ENCODE measurements at places on chromosomes 1 and 21.

- no peak for DNase-seq
These were observed 45.7 kb upstream of the DEPDC1 start for GRCh38 chr1:68542586-68542985.

DNA sequence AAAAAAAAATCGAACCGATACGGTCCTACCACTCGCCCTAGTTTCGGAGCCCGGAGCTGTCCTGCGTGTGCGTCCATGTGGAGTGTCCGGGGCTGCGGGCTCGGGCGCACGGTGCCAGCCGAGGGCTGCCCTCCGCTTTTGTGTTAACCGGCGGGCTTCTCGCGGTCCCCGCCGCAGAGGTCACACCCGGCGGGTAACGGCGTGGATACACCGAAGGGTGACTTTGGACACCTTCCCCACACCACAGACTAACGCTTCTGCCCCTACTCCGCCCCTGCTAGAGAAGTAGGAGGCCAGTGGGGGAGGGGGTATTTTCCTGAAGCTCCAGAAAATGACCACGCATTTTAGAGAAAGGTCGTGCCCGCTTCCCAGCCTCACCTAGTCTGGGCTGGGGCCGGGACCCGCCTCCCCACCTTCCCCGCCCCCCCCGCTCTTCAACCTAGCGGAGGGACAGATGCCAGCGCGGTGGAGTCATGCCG is 609 bp upstream of the ATF3 start:
- peak; percentile 84 for DNase-seq

DNA sequence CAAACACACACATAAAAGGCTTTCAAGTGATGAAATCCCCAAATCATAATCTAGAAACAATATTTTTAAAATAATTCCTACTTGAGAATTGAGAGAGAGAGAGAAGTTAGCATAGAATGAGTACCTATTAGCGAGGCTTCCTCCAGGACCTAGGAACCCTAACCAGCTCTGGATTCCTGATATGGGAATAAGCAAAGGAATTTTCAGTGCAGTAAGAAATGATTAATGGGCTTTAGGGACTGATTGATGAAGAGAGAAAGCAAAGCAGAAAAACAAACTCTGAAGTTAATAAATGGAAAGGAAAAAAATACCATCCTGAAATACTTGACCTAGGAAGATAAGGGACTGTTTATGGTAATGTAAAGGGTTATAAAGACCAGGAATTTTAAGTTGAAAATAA is 60.6 kb downstream of the WARS2 start:
- DNase-seq: no peak

DNA sequence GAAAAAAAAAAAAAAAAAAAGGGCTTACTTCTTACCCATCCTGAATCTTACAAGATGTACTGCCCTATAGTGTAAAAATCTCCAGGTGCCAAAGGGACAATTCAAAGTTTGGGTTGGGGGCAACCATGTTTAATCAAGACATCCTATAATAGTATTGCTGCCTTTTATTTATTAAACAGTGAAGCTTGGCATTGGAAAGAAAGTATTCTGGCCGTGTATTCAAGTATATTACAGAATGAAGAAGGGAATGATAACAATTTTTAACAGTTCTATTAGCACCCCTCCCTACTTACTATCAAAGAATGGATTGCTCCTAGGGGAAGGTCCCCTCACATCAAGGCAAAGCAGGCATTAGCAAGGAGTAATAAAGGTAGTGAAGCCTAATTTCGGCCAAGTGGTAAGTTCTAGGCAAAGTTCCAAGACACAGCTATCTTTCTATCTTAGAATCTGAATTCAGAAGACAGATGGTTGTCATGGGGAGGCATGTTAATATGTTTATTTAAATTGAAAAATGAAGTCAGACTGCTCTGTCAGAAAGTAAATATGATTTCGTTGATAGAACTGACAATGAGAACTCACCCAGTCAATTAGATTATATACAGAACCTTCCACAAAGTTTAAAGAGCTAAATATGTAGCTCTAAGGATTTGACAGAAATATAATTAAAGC is 24.6 kb downstream of the ST7L start:
- no peak for DNase-seq

DNA sequence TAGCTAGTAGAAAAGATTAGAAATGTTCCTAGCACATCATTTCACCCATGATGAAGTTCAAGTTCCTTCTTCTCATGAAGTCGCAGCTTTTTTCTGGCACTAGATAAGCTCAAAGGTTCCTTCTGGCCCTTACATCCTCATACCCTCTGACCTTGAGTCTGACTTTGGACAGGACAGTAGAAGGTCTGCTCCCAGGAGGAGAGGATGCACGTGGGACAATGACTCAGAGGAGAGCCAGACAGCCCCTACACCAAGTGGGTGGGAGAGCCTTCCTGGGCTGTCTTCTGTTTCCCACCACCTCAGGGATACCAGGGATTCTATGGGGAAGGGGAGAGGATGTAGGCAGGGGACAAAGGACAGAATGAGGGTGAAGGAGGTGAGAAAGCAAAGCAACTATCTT is 86.0 kb downstream of the HHIPL2 start:
- no peak for DNase-seq

- no peak for DNase-seq
These were observed 44.2 kb downstream of the SCYL3 start for GRCh38 chr1:169849346-169850022.

- DNase-seq: no peak
These were observed 25.7 kb upstream of the PEX10 start for GRCh38 chr1:2438038-2438437.

- no peak for DNase-seq
These were observed 19.4 kb downstream of the HSD11B1 start for GRCh38 chr1:209723756-209724693.

- DNase-seq: no peak
These were observed 19.8 kb upstream of the FAM110D start for GRCh38 chr1:26138974-26139558.

DNA sequence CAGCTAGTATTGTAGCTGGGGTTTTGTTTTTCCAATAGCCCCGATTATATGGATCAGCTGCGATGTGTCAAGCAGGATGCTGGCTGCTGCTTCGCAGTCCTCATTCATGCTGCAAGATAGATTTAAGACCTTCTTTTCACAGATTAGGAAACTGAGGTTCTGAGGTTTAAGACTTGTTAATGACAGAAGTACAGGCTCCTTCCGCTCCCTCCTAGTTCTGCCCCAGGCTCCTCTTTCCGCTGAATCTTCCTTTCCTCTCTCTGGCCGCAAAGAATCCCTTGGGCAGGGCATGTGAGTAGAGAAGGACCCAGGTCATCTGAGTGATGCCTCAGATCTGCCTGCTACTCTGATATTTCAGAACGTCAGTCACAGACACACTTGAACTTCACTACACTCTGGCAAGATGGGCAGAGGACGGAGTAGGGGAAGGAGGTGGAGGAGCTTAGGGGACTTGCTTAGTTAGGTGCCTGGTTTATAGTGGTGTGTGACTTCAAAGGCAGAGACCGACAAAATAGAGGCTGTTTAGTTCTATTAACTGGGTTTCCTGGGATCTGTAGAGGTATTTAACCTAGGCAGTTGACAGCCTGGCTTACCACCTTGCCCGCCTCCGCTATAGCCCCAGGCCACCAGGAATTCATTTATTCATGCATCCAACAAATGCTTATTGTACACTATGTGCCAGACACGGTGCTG is 4.2 kb downstream of the IGSF21 start:
- DNase-seq: no peak

GRCh38 chr21:18041012-18041411 is 203.6 kb upstream of the CHODL start:
- DNase-seq: no peak
